ENCODE measurements at places on chromosomes 11 and 22.

GRCh38 chr11:66686801-66687750 lies 9.4 kb upstream of the RBM4B start:
- no peak for DNase-seq

- no peak for DNase-seq
These were observed 83.1 kb upstream of the FGF3 start for GRCh38 chr11:69902337-69902736.

DNA sequence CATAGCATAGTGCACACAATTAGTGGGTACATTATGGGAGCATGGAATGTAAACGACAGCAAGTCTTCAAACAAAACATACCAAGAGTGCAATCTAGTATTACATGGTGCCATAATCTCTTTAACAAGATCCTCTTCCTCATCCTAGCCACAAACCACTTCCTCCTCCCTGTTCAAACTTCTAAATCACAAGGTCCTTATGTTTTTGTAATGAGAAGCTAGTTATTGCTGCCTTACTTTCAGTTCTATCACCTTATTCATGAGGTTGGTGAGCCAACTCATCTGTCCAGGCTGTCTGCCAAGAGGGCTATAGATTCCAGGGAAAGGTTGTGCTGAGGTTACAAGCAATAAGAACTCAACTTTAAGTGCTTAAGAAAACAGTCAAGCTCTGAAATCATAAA lies 195.4 kb upstream of the ARHGAP20 start:
- DNase-seq = no peak

GRCh38 chr11:119626197-119626841 lies 102.7 kb downstream of the NECTIN1 start:
- no peak for DNase-seq

GRCh38 chr11:66915866-66916265 lies 42.3 kb downstream of the PC start:
- no peak for DNase-seq

DNA sequence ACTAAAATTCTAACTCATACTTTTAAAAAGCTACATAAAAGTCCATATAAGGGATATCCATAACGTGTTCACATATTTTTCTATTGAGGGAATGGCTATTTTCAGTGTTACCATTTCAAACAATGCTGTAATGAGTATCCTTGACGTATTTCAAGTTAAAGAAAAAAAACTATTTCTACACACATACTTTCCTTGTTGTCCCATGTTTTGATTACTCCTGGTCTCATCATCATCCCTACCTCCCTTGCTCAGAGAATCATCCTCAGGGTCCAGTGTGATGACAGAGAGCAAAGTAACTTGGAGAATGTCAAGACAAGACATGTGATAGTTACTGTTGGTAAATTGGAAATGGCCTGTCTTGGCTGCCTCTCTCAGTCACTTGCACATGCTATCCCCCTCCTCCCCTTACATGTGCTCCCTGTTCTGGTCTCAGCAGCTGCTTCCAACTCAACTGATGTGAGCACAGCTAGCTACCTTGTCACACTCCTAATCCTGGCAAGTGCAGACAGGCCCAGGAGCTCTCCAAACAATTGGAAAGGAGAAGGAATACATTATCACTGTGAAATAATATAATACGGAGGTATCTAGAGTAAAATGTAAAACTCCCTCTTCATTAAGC lies 21.8 kb downstream of the NUMA1 start:
- DNase-seq = no peak

DNA sequence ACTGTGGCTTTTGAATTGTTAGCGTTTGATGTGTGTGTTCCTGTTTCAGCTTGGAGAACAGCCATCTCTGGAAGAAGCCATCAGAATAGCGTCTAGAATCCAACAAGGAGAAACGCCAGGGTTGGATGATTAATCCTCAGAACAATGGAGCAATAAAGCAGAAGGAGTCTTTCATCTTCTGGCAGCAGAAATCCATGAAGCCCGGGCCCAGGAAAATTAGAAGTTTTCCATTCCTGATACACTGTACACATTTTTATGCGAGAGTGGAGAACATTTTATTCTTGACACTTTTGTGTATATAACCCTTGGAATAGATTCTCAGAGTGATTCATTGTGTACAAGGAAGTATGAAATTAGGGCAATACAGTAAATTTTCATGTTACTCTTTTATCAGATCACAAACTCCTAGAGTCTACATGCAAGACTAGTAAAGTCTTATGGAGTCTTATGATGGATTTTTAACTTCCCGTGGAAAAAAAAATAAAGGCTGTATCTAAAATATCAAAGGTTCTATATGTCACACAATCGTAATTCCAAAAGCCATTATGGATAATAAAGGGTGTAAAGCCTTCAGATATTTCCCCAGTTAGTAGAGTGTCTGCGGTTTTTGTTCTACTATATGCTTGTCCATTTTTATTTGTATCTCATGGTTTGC lies 45.9 kb upstream of the WEE1 start:
- no peak for DNase-seq

GRCh38 chr11:32255841-32256240 lies 165.0 kb downstream of the RCN1 start:
- no peak for DNase-seq

DNA sequence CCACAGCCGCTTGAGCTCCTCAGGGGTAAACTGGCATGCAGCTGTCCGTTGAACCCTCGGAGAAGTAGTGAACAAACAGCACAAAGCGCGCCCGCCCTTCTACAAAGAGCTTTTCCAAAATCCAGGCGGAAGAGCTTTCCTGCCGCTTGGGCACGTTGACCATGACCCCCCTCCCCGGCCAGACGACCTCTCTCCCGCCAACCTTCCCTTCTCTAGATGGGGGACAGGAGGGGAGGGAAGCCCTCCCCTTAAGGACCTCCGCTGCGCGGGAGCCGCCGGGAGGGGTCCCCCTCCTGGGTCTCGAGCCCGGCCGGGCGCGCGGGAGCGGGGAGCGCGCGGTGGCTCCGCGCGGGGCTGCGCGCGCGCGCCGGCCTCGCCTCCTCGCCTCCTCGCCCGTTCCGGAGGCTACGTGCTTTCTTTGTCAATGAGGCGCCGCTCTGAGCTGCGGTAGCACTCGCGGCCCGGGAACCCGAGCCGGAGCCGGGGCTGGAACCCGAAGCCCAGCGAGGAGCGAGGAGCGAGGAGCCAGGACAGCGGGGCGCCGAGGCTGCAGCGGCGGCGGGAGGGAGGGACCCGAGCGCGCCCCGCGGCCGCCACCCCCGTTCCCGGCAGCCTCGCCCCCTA lies 118.6 kb downstream of the HIPK3 start:
- no peak for DNase-seq

DNA sequence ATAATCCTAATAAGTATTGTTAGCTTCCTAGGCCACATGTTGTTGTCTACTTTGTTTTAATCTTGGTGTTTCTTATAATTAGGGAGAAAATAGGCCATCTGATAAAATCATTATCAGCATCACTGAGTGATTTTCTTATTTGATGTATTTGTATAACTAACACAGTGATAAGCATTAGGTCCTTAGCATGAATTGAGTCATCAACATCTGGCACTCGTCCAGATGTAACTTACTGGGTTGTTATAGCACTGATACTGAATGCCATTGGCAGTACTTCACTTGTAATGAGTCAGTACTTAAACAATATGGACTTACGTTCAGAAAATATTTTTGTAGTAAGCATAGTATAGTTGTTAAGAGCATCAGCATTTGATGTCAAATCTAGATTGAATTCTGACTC lies 16.2 kb downstream of the API5 start:
- DNase-seq = no peak

DNA sequence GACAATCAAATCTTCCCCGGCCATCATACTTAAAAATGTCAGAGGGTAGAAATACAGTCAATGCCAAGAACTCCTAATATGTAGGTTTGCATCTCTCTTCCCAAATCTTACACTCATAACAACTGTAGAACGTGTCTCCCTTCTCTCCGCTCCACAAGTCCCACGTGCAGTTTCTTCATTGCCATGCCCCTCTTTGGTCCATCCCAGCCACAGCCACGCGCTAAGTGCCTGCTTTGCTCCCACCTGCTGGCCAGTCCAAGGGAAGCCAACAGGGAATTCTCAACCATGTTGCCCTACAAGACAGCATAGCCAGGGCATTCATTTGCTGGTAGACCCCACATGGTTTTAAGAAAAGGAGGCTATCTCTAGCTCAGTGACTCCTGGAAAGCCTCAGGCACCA lies 420.6 kb upstream of the ISX start:
- DNase-seq = no peak

- DNase-seq = no peak
These were observed 32.0 kb upstream of the TH start for GRCh38 chr11:2203440-2204259.

DNA sequence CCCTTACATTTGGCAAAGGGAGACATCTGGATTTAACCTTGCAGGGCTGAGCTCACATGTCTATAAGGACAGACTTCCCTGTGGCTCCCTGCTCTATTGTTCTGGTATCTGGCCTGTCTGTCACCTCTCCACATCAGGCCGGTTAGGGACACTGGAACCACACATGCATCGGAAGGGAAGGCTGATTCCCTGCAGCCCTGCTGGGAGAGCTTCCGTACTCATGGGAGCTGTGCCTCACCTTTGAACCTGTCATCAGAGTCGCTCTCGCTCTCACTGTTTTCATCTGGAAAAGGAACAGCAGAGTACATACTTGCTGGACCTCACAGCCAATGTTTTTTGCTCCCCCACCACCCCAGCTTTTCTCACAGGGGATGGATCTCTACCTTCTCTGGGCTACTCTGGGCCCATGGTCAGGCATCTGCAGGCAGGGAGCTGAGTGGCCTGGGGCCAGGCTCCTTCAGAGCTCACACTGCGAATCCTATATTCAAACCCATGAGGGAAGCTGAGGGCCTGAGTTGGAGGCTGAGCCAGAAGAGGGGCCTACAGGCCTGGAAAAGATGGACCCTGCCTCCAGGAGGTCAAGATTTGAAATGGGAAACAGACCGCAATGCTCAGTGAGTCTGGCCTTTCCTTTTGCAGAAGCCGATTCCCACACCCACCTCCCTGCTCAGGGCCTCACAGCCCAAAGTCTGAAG lies 31.3 kb downstream of the RPL27A start:
- DNase-seq = no peak

- no peak for DNase-seq
These were observed 53.6 kb downstream of the NAV2 start for GRCh38 chr11:19766206-19766605.

DNA sequence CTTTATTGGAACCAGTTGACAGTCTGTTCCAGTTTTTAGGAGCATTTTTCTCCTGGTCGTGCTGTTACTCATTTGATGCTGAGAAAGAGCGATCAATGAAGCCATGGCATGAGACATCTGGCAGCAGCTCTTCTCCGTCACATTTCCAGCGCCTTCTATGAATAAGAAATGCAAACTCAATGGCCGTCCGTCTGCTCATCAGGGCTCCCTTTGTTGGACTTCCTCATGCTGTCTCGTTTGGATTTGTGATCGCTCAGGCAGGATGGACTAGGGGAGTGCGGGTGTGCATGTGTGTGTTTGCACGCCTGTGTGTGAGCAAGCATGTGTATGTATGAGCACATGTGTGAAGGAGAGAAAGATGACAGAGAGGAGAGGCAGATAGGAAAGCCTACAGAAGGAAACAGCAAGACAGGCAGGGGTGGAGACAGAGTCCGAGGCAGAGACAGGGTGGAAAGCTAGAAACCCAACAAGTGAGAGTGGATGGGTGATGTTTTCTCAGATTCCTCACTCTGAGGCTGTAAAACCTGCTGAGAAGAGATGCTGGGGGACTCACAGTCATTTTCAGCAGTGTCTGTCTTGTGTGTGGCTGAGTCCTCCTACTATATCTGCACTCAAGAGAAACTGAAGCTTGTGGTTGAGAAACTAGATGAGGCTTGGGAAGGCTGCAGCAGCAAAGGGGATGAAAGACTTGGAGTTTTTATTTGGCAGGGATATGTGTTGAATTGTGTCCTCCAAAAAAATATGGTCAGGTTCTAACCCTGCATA lies 56.0 kb upstream of the CLMP start:
- DNase-seq = no peak

GRCh38 chr22:23632178-23632577 lies at the start of gene DRICH1:
Gene DRICH1, minus strand, starts transcription at chr22:23632321. Its CDS starts 298 bp downstream, at chr22:23632023.
- no peak for DNase-seq

GRCh38 chr11:75445315-75445953 lies 12.4 kb upstream of the KLHL35 start:
- peak; percentile 74 for DNase-seq

GRCh38 chr22:27456696-27457503 lies 344.7 kb downstream of the MN1 start:
- no peak for DNase-seq

- DNase-seq = no peak
These were observed 942 bp upstream of the RPS6KA4 start for GRCh38 chr11:64357904-64358535.

DNA sequence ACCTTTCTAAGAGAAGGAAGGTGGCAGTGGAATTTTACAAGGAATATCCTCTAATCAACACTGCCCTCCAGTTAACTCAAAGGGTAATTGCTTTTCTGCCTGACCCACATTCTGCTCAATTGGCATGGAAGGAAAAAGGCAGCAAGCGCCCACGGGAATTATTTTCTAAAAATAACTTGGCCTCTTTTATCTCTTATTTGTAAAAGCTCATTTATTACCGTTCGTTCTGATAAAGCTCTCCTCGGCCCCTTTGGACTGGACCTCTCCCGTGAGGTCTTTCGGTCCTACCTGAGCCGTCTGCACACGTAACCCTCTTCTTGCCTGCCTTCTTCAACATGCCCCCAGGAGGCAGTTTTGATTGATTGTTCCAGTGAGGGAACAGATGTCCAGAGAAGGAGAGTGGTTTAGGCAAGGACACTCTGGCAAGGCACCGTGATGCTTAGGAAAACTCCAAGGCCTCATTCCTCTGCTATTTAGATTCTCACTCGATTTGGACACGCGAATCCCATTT lies 53.2 kb upstream of the CRTAM start:
- no peak for DNase-seq

DNA sequence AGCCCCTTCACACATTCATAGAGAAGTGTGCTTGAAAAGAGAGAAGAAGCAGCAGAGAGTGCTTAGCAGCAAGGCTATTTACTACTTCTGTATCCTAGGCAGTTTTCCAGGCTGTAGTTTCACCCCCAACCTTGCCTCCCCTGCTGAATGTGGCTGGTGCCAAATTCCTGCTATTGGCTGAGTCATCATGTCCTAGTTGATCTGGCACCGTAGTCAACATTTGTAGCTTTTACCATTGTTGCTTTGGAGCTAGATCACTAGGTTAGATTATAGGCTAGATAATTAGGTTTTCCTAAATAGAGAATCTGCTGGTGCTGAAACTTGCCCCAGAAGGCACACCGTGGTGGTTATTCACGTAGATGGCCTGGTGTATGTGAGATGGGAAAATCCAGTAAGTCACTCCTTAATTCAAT lies 32.7 kb downstream of the ARHGAP42 start:
- no peak for DNase-seq

GRCh38 chr22:38474003-38474607 lies 6.2 kb downstream of the KDELR3 start:
- DNase-seq = no peak

DNA sequence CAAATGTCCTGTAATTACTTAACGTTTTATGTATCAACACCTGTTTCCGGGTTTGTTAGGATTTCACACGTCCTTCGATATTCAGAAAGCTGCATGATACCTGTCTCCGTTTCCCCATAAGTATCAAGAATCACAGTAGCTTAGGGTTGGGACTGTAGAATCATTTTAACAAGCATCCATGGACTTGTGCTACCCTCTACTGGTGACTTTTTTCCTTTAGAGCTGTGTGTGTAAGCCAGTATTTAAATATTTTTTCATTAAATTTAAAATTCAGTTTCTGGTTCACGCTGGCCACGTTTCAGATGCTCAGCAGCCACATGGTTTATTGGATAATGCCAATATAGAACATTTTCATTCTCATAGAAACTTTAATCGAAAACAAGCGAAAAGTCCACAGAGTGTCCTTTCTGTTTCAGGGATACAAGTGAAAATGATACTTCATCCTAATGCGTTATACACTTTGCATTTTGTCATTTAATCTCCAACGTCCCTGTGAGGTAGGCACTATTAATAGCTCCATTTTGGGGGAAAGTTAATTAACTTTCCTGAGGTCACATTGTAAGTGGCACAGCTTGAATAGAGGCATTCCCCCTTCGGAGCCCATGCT lies 61.5 kb upstream of the SLC25A18 start:
- peak; percentile 20 for DNase-seq
